ENCODE measurements at places on chromosomes 13 and 19. TPM values are rescaled to one million over a fixed set of nuclear protein-coding genes. Genes with fewer than 3 reads are reported as not detected.

ZNF98 gene
- total RNA-seq: not detected

IGFLR1 gene
- total RNA-seq: 2.9 TPM

MAP4K1 gene
- total RNA-seq: 25.7 TPM

DNA sequence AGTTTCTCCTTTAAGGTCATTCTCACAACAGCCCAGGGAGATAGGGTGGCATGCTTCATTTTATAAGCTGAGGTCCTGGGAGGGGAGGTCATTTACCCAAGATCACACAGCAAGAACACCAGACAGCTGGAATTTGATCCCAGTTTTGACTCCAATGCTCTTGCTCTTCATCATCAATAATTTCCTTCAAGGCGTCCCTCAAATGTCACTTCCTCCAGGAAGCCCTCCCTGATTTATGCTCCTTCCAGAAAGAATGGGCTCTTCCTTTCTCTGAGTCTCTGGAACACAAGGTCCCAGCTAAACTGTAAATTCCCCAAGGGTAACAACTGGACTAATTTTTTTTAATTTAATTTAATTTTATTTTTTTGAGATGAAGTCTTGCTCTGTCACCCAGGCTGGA is 4.7 kb upstream of the DHX34 start:
- no peak for DNase-seq

DNA sequence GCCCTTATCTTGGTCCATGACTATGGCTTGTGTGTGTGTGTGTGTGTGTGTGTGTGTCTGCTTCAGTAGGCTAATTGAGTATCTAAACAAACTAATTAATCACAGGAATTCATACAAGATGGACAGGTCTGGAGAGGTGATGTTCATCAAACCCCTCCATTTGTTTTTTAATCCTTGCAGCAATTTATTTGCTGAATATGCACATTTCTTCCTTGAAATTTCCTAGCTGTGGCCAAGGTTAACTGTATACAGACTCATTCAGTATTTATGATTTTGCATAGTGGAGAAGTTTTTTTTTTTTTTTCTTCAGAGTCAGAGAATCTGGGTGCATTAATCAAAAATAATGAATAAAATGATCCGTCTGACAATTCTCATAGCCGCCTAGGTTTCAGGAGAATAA is 74.7 kb upstream of the TSHZ3 start:
- DNase-seq: no peak

DNA sequence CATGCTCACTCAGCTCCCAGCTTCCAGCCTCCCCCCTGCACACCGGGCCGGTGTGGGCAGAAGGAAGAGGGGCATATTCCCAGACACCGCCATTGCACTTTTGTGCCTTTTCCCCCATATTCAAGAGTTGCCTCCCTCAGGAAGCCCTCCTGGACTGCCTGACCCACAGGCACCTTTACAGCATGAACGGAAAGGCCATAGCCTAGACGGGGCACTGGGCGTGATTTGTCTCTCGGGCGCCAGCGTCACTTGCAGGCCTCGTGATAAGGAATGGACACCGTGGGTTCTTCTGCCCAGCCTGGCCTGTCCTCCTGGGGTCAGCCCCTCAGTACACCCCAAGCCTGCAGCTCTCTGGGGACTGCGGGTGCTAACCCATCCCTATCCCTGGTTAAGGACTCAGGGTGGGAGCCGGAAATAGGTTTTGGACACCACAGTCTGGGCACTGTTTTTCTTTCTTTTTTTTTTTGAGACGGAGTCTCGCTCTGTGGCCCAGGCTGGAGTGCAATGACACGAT is 933 bp upstream of the UQCR11 start:
- no peak for DNase-seq

DNA sequence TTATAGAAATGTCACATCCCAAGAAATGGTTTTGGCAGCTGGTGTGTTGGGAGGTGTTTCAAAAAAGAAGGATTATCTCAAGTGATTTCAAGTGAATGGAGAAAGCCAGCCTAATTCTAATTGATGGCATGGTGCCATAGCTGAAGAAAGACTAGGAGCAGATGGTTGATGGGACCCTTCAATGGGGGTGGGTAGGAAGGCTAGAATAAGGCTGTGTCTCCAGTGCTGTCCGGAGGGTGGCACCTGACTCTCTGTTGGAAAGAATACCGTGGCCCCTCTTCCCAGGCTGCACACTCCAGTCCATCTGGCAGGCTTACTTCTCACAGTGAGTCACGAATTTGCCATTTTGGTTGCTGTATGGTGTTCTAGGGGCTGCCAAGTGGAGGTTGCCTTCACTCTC is 51.0 kb upstream of the GPR12 start:
- DNase-seq: no peak

DNA sequence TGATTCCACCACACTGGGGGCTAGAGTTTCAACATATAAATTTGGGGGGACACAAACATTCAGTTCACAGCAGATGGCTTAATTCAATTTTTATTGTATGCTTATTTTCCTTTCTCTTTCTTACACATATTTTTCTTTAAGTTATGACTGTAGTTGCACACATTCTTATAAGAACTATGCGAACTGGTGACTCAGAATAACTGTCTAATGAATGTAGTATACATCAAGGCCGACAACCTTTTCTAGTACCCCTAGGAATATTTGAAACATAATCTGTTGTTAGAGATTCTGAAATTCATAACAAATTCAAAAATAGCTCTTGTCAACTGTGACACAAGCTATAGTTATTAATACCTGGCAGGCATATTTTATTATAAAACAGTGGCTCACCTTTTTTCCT is 695.6 kb downstream of the PCDH9 start:
- no peak for DNase-seq

DNA sequence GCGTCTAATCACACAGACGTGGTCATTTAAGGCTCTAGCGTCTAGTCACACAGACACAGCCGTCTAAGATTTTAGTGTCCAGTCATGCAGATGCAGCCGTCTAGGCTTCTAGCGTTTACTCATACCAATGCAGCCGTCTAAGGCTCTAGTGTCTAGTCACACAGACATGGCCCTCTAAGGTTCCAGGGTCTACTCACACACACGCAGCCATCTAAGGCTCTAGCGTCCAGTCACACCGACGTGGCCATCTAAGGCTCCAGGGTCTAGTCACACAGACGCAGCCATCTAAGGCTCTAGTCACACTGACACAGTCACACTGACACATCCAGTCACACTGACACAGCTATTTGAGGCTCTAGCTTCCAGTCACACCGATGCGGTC is 55.7 kb downstream of the KLF2 start:
- DNase-seq: no peak

- DNase-seq: peak; percentile 72
Measured at GRCh38 chr19:30227661-30228112, 144.5 kb upstream of the ZNF536 start.

DNA sequence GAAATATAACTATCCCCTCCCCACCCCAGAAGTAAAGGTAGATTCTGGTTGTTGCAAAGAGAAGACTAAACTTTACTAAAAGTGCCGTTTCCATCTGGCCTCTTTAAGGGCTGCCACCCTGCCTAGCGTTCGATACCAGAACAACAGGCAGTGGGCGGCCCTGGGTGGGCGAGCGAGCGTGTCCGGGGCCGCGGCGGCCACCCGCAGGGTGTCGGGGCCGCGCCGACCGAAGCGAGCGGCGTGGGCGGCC is 2.6 kb downstream of the FGF9 start:
- DNase-seq: no peak

GRCh38 chr19:31270897-31271296 is 78.3 kb downstream of the TSHZ3 start:
- no peak for DNase-seq

Data from H9 (cell line).